ENCODE measurements at places on chromosomes 3 and 15.

DNA sequence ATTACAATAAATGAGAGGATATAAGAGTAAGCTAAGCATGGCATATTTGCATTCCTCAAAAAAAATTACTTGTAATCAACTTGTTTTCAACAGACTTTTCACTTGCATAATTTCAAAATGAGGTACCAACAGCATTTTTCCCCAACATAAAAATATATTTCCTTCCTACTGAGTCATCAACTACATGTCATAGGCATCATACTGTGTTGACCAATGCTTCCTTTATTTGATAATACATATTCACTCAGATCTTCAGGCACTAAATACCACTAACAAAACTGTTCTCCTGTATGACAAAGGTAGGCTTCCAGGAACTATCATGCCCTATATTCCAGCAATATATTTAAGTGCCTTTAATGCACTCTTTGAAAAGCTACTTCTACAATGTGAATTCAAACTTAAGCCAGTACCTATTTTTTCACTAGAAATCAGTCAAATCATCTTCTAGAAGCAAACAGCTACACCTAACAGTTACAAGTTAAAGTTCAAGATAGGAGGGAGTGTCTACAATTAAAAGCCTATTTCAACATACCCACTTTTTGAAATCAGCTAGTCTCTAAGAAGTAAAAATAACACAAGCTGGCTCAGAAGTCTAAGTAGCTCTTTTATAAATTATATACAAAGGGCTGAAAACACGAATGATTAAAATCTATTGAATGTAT, 11.3 kb downstream of the ADAM10 start:
- no peak for DNase-seq

DNA sequence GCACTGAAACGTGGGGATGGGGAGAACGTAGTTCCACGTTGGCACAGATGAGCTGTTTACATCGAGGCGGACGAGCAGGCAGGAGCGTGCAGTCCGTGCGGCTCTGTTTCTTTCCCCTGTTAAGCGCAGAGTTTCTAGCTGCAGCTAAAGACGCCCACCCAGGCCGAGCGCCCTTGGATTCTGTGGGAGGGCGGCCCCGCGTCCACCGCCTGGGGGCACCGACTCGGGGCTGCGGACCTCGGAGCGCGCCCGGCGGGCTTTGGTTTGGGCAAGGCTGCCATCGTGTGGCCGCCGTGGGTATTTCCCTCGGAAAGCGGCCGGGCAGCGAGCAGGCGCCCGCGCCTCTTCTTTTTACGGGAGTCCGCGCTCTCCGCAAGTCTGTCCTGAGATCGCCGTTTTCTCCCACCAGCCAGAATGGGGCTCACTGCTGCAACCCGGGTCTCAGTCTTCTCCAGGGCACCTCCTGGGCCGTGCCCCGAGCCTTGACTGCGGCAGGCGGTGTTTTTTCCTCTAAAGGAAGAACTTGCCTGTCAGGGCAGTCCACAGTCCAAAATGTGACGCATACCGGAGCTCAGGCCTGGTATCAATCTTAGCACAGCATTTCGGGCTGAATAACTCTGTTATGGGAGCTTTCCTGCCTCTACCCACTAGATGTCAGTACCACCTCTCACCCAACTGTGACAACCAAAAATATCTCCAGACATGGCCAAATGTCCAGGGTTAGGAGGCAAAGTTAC, 219.9 kb upstream of the IGF1R start:
- DNase-seq, result no peak

GRCh38 chr3:23800731-23801130, 5.0 kb upstream of the UBE2E1 start:
- no peak for DNase-seq

- DNase-seq, result no peak
These were observed at the start of gene KCNMB2 for GRCh38 chr3:178536211-178537079. Gene KCNMB2, plus strand, starts transcription at chr3:178536436.

DNA sequence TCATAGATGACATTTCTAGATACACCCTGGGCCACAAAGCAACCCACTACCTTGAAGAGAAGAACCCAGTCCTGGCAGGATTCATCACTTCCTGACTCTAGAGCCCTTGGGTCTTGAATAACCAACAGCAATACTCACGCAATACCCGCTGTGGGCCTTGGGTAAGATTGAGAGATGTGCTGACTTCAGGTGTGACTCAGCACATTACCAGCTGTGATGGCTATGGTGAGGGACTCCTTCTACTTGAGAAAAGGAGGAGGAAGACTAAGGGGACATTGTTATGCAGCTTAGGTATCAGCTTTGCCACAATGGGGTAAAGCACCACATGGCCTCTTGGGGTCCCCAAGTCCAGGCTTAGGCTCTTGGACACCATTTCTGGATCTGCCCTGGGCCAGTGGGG, 14.9 kb downstream of the C3orf33 start:
- no peak for DNase-seq
